ENCODE measurements at places on chromosomes 4 and X. TPM values are rescaled to one million over a fixed set of nuclear protein-coding genes. Genes with fewer than 3 reads are reported as not detected.

Gene MAGEE2
- total RNA-seq, result not detected

Gene UGT2B10
- total RNA-seq, result not detected

Gene MTNR1A
- 0.88 TPM for total RNA-seq

Gene CXCL11
- 0.31 TPM for total RNA-seq

Gene ODAPH
- not detected for total RNA-seq

Gene L1CAM
- total RNA-seq, result 19.5 TPM

Gene HELQ
- total RNA-seq, result 4.6 TPM

Gene AKAP4
- not detected for total RNA-seq

Gene SPANXB1
- total RNA-seq, result 1.8 TPM

Gene CT45A5
- 0.09 TPM for total RNA-seq

Gene IL2
- total RNA-seq, result not detected

Gene MAGEB1
- total RNA-seq, result not detected

Gene GPC4
- total RNA-seq, result 0.02 TPM

Gene DGKK
- total RNA-seq, result not detected

Gene OTC
- not detected for total RNA-seq

Gene RRH
- total RNA-seq, result 0.06 TPM

All from A549 treated with dexamethasone at 1 μM for 4 hours (cell line).